ENCODE measurements at places on chromosomes 1 and 21. TPM values are rescaled to one million over a fixed set of nuclear protein-coding genes. Genes with fewer than 3 reads are reported as not detected.

The DAP3 gene
- polyA plus RNA-seq = 114 TPM

- no peak for DNase-seq
Measured at GRCh38 chr1:118827636-118828035, 160.5 kb downstream of the TBX15 start.

- DNase-seq = no peak
Measured at GRCh38 chr1:201375169-201375568, 2.3 kb downstream of the TNNT2 start.

DNA sequence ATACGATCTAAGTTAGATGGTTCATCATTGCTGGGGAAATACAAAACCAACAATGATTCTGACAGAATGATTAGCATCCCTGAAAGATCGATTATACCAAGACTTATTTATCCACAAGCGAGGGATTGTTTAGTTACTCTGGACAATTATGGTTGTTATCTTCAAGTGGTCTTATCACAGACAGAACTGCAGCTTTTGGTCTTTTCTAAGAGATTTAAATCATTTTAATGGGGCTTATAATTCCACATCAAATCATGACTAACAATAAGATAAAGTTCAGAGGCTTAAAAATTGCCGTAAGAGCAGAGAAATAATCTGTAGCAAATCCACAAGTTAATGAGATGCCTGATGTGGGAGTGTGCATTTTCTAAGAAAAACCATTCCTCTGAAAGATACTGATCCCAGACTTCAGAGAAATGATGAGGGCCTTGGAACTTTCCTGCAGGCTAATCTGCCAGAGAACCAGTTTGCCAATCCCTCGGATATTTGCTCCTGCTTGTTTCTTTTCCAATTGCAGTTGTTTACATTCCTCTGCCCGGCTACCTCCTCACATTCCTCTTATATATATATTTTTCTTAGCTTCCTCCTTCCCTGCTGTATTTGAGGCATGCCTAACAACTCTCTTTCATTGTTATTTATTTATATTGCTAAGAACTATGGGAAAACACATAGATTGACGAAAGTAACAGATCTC is 134.8 kb downstream of the BACH1 start:
- DNase-seq = no peak

DNA sequence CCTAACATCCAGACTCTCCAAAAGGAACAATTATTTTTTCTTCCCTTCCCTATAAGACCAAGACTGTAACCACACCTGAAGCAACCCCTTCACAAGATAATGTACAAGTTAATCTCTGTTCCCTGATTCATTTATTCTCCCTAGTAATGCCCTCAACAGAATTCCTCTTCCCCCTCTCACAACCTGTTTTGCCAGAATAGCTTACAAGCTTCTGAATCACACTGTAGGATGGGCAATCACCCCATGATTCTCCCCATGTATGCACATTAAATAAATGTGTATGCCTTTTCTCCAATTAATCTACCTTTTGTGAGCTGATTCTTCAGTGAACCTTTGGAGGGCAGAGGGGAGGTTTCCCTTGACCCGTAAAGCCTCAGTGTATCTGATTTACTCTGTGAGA is 20.9 kb upstream of the RNF11 start:
- DNase-seq = no peak

DNA sequence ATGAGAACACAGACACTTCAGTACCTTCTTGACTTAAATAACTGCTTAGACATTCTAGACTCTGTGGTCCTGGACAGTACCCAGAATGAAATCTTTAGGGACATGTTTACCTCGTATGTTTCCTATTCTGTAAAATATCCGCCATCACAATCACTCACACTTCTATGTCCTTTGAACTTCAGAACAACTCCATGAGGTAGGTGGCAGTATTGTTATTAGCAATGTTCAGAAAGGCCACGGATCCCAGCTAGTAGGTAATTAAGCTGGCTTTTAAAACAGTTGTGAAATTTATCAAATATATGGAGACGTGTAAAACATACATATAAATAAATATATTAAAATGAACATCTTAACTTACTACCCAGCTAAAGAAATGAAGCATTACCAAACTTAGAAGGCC is 83.4 kb downstream of the CACHD1 start:
- DNase-seq = no peak

DNA sequence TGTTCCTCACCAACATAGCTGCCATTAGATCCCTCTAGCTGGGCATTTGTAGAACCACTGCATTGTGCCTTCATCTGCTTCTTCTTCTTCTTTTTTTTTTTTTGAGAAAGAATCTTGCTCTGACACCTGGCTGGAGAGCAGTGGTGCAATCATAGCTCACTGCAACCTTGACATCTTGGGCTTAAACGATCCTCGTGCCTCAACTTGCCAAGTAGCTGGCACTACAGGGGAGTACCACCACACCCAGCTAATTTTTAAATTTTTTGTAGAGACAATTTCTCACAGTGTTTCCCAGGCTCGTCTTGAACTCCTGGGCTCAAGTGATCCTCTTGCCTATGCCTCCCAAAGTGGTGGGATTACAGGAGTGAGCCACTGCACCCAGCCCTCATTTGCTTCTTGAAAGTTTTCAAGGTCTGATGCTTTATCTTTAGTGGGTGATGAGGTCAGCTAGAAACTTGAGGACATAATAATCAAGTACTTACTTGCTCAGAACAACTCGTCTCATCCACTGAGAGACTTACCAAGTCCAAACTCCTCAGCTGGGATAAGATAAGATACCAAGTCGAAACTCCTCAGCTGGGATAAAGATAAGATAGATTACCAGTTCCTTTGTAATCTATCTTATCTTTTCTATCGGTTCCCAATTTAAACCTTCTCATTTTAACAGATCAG is 71.5 kb downstream of the MACF1 start:
- no peak for DNase-seq

Data from spinal cord (tissue), 10 donors.